ENCODE measurements at places on chromosomes 1 and 21.

GRCh38 chr1:205623646-205624045 is 8.2 kb downstream of the ELK4 start:
- DNase-seq = no peak

GRCh38 chr21:46555678-46556077 is 49.2 kb downstream of the S100B start:
- no peak for DNase-seq

DNA sequence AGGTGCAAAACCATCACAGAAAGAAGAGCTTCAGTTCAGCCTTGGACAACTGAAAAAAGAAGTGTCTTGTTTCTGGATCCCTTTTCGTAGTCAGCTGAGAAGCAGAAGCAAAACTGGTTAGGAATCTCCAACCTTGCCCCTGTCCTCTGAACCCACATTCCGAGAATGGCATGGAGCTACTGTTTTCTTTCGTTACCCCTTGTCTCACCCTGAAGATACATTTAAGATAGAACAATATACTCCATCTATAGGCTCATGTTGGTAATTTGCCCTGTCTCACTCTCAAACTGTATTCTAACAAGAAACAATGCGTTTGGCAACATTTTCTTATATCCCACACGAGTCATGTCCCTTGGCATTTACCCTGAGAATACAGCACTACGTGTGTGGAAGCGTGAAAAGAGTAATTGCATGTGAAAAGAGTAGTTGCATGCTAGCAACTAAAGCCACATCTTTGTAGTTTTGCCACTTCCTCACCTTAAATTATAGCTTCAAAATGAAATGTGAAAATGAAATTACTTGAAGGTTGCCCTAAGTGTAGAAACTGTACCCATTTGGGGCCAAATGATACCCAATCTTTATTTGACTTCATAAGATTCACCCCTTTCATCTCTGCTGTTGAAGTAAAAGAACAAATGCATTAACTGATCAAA is 5.3 kb downstream of the SLAMF7 start:
- no peak for DNase-seq

DNA sequence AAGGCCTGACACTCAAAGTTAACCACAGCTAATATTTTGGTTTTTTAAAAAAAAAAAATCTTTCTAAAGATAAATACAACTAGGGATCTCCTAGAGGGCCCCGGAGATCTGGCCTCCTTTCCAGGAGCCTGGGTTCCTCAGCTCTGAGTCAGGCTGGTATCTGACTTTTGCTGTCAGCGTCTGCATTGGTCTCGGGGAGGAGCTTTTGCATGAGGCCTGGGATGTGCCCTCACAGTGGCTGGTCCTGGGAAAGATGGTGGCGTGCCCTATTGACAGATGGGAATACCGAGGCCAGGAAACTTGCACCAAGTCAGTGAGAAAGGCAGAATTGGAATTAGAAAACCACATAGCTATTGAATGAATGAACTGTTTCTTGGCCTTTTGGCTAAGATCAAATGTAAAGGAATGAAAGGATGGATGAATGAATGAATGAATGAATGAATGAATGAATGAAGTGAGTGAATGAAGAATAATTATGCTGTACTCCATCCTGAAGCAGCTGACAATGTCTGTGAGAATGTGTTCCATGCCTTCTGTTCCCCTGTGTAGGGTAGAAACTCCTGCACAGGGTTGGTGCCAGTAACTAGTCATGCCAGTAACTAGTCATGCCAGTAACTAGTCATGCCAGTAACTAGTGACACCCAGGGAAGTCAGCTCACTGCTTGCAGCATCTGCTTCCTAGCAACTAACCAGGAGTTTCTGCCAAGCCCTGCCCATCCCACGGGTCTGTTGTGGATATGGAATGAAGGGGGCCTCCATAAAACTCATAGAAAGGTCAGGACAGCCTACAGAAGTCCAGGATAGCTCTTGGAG is 242.5 kb upstream of the VAMP3 start:
- no peak for DNase-seq

GRCh38 chr21:41290106-41290799 is 26.3 kb upstream of the FAM3B start:
- no peak for DNase-seq

DNA sequence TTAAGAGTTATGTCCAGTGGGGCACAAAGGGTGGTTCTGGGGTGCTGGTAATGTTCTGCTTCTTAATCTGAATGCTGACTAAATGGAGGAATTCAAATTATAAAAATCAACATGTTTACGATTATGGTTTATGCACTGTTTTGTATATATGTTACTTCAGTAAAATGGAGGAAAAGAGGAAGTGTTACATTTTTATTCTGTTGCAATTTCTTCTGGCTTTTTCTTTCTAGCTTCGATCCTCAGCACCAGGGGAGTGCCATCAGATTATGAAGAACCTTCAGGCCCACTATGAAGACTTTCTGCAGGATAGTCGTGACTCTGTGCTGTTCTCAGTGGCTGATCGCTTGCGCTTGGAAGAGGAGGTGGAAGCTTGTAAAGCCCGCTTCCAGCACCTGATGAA is 105.5 kb downstream of the MACF1 start:
- no peak for DNase-seq

DNA sequence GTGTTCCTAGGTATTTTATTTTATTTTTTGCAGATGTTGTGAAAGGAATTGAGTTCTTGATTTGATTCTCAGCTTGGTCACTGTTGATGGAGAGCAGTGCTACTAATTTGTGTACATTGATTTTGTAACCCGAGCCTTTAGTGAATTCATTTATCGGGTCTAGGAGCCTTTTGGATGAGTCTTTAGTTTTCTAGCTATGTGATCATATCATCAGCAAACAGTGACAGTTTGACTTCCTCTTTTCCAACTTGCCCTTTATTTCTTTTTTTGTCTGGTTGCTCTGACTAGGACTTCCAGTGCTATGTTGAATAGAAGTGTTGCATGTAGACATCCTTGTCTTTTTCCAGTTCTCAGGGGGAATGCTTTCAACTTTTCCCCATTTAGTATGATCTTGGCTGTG is 138.9 kb downstream of the LHX8 start:
- no peak for DNase-seq

DNA sequence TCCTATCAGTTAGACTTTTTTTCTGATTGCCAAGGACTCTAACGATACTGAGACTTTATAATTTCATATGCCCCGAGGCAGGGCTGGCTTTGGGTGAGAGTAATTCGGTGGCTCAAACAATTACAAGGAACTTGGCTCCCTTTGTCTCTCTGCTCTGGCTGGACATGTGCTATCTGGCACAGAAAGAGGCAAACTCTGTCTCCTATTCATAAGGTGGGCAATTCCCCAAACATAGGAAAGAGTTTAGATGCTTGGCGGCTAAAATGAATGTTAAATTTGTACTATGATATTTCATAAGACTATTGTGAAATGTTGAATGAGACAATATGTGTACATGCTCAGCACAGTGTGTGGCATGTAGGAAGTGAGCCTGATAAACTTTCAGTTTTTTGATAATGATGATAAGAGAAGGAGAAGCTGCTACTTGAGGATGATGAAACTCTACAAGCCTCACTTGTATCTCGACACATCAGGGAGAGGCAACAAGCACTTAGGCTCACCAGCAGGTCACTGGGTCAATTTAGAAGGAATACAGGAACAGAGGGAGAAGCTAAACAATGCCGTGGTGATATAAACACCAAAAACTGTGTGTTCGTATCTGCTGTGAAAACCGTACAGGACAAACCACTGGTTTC is 12.6 kb upstream of the NTPCR start:
- DNase-seq = no peak

GRCh38 chr1:50930193-50930592 is 29.9 kb downstream of the FAF1 start:
- DNase-seq = no peak

- no peak for DNase-seq
Observed at GRCh38 chr1:18951818-18952391, 4.6 kb downstream of the IFFO2 start.

GRCh38 chr1:36108314-36108713 is 16.7 kb downstream of the COL8A2 start:
- DNase-seq = no peak

DNA sequence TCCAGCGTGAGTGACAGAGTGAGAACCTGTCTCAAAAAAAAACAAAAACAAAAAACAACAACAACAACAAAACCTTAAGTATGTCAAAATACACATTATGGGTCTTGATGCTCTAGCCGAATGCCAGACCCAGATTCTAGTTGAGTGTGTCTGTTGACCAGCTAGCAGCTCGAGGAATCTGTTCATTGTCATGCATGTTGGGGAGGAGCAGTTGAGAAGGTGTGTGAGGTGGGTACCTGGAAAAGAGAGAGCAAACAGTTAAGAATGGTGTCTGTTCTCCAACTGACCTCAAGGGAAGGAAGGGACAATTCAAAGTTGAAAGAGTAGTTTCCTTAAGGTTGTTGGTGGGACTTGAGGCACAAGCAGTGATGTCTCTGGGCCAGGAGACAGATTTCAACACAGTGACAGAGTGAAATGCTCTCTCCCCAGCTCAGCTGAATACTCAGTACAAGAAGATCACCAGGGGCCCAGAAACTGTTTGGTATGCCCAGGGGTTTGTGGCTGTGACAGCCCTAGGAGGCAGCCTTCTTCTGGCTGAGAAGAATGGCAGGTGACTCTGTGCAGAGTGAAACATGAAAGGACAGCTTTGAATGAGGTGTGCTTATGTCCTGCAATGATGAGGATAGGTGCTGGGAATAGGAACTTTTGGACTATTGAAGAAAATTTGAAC is 14.4 kb upstream of the POU2F1 start:
- no peak for DNase-seq

DNA sequence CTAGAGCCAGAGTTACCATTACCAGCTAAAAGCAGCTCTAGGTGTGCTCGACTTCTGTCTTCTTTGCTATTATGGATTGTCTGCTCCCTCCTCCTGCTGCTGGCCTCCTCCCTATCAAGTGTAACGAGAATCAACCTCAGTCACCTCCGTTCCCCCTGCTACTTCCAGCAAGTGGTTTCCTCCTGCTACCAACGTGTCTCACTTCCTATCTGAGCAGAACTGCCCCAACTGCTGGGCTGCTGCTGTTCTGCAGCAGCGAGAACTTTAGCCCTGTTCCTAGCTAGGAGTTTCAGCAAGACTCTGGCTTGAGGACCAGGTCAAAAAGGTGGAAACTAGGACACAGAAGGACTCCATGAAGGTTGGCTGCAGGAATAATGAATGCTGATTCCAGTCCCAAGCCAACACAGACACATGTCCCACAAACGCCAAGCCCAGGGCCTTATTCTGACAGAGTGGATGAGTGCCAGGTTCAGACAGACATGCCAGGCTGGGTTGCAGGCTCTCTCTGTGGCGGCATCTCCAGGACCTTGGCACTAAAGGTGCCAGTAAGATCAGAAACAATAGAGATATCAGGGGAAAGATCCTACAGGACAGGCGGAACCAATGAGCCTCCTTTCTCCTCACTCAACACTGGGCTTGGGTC is 46.9 kb downstream of the CD34 start:
- DNase-seq = no peak

DNA sequence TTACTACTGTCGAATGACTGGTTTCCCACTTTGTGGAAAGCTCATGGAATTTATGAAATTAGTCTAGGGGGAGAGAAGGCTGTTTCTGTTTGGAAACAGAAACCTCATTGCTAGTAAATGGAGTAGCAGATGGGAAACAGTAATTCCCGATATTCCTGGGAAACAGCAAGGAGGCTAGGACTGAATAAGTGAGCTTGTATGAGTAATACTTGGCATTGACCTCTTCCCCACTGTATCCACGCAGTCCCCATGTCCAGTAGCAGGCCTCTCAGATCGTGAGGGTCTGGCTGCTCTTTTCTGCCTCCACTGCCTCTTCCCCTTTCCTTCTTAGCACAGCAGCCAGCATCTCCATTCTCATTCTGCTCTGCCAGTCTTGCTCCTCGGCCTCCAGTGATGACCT is 75.5 kb downstream of the PRDM2 start:
- no peak for DNase-seq

- DNase-seq = no peak
Observed at GRCh38 chr1:151157067-151157531, 650 bp downstream of the TNFAIP8L2 start.

GRCh38 chr1:116900471-116901365 is 9.0 kb upstream of the PTGFRN start:
- no peak for DNase-seq

- DNase-seq = no peak
Observed at GRCh38 chr21:40507978-40508377, 339.0 kb downstream of the DSCAM start.

- DNase-seq = no peak
Observed at GRCh38 chr21:33058527-33058926, 11.4 kb upstream of the OLIG1 start.

DNA sequence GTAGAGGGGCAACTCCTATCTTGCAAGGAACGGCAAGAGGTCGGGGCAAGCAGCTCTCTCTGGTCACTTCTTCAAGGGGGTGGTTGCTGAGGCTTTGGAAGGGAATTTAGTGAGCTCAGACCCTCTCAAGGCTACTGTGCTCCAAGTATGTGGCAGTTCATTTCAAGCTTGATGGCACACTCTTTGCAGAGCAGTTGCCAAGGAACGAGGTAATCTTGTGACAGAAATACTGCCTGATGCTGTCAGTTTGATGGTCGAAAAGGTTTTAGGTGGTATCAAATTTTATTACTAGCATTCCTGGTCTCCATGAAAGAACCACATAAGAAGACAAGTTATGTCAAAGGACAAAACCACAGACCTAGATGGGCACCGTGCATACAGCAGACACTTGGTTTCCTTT is 13.1 kb downstream of the CFAP298 start:
- DNase-seq = no peak

DNA sequence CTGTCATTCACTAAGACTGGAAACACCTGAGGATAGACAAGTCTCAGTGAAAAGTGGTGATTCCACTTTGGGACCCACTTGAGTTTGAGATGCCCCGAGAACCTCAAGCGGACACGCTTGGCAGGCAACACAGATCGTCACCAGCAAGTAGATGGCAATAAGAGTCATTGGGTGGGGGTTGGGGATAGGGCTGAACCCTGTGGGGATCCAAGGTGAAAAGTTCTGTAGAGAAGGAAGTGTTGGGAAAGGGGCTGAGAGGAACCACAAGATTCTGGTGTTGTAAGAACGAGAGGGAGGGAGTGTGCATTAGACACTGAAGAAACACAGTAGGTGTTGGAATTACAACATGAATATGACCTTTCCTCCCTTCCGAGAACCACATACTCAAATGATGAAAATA is 45.4 kb upstream of the TDRD10 start:
- DNase-seq = no peak

- no peak for DNase-seq
Observed at GRCh38 chr1:84835169-84835568, 57.8 kb downstream of the LPAR3 start.

DNA sequence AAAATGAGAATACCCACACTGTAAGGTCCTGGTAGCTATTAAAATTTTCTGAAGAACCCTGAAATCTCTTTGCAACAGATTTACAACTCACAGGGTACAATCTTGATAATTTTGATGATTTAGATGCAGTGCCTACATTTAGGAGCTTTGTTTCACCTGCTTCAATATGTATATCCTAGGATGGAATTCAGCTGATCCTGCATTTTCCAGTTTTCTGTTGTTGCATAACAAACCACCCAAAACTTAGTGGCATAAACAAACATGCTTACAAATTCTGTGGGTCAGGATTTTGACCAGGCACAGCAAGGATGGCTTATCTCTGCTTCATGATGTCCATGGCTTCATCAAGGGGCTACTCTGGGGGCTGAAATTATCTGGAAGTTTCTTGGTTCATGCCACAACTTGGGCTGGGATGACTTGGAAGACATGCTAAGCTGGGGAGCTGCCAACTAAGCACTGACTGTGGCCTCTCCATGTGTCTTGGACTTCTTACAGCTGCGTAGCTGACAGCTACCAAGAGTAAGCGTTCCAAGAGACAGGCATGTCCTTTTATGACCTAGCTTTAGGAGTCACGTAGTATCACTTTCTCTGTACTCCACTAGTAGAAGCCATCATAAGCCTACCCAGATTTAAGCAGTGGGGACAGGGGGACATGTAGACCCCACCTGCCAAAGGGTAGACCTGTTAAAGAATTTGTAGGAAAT is 108.5 kb downstream of the CACHD1 start:
- no peak for DNase-seq
